ENCODE measurements at places on chromosomes 3 and 15.
A peak's percentile ranks its signal among the peaks of the same experiment; 100 is the strongest.

DNA sequence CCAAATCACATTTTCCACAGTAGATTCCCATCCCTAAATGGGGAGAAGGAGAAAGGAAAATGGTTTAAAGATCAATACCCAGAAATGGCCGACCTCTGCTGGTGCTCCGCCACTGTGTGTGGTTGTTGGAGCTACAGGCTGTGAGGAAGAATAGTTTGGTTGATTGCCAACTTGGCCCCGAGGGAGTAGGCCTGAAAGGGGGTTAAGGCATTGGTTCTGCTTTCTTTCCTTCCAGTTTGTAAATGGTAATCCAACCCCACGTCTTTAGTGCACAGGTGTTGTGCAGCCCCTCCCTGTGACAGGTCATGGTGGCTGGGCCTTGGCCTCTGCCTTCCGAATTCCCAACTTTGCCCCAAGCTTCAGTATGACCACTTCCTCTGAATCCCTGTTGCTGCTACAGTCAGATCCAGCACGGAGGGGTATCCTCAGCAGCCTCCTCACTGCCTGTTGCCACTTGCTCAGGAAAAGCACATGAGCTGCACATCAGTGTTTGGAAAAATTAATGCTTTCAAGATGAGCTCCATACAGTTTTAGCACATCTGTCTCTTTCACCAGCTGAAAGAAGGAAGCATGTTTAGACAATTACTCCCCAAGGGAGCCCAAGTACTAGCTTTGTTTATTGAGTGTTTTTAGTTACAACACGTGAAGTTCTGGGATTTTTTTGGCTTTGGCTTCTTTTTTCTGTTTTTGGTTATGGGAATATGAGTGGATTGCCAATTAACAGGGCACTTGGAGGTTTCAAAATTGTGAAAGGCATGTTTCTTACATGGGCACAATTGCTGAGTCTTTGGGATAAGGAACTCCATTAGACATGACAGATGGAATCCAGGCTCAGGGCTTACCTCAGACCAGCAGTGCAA, 92.3 kb upstream of the ROPN1 start:
- DNase-seq: no peak

GRCh38 chr15:77181305-77182074, 110.6 kb upstream of the TSPAN3 start:
- DNase-seq: peak; percentile 20

DNA sequence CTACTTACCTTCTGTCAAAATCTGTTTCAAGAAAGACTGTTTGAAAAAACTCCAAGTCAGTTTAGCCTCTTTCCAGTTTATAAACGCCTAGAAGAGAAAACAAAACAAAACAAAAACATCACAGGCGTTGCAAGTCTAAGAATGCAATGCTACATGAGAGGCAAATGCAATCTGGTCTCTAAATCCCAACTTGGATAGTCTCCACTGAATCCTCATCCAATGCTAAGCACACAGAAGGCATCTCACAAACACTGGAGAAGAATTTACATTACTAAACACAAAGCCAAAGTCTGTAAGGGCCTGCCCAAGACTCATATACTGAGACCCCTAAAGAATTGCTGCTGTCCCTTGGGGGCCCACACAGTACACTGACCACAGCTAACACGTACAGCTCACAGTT, 18.4 kb downstream of the RFT1 start:
- DNase-seq: no peak

DNA sequence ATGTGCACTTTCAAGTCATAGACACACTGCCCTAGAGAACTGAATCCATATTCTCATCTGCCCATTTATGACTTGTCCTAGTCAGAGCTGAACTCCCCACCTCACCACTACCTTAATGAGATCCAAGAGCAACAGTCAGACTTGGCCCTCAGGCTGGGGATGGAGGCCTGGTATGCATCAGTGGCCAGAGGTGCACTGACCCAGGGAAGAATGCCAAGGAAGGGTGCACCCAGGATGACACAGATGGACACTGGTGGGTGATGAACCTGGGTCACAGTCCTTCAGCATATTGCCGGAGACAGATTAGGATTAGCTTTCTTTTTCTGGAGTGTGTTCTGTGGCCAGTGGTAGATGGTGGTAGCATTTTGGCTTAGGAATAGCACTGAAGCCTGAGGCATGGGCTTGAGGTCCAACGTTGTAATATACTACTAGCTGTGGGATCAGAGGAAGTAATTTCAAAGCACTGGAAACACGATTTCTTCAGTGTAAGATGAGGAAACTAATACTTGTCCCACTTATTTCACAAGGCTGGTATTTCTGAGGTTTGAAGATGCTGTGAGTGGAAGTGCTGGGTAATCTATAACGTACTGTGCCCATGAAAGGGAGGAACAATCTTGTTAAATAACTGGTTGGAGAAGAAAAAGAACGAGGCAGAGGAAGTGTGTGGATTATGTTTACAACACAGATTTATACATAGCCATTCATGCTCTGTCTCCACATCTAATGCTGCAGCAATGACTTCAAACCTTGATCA, 265.0 kb downstream of the THRB start:
- DNase-seq: no peak

DNA sequence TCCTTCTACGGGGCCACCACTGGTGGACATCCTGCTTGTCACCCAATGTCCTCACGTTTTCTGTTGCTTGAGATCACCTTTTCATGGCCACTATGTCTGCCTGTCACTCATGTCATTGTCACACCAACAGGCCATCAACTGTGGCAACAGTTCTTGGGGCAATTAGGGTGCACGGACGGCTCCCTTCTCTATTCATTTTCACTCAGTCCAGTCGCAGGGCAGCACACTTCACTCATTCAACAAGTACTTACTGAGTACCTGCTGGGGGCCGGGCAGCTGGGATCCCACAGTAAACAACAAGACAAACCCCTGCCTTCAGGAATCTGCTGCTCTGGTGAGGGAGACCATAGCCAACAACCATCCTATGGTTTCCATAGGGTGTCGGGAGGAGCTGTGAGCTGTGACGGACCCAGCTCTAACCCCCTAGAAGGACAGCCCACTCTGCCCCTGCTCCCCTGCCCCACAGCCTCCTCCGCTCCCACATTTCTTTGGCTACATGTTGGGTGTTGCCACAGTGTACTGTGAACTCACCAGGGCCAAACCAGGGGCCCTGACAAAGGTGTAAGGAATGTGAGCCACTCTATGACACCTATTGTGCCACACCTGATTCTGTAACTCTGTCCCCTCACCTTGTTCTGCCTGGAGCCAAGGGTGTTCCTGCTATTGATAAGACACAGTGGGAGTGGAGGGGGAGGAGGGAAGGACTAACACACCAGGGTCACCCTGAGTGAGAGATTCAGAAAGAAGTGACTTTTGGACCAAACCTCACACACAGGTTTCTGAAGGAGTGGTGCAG, 1.9 kb downstream of the VILL start:
- DNase-seq: no peak

- DNase-seq: no peak
Measured at GRCh38 chr3:107600780-107601179, 78.0 kb downstream of the BBX start.

DNA sequence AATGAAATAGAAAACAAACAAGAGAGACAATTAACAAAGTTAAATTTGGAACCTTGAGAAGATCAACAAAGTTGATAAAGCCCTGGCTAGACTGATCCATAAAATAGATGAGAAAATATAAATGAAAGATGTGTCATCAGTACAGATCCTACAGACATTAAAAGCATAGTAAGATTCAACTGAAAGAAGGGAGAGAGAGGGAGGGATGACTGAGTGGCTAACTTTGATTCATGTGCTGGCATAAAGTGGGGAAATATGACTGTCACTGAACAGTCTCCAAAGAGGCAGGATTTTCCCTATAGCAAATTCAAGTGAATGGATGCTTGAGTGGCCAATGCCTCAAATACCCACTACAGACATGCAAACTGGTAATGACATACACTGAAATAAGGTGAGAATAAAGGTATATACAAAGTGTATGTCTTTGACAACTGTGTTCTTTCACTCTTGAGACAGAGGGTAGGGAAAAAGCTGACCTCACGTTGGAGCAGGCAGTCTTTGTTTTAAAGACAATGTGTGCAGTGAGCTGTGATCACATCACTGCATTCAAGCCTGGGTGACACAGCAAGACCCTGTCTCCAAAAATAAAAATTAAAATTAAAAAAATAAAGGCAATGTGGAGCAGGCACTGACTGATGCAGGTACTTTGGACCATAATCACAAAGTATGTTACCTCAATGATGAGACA, 35.9 kb upstream of the CHD2 start:
- DNase-seq: no peak

- no peak for DNase-seq
Measured at GRCh38 chr15:73915082-73915481, 11.2 kb upstream of the LOXL1 start.

DNA sequence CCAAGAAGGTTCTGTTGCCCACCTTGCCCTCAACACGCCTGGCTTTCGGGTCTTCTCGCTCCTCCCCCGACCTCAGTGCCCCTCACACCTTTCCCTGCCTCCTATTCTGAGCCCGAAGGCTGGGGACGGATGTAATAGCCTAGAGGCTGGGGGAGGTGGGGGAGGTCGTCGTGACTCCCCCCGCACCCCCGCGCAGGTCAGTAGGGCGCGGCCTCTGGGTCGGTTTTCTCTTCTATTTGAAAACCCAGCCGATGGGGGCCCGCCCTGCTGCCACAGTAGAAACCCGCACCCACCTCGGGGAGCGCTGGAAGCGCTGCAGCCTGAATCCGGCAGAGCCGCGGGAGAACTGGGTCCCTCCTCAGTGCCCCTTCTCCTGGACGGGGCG, 1.0 kb upstream of the RBPMS2 start:
- no peak for DNase-seq
